ENCODE measurements at places on chromosomes 1 and 21.

DNA sequence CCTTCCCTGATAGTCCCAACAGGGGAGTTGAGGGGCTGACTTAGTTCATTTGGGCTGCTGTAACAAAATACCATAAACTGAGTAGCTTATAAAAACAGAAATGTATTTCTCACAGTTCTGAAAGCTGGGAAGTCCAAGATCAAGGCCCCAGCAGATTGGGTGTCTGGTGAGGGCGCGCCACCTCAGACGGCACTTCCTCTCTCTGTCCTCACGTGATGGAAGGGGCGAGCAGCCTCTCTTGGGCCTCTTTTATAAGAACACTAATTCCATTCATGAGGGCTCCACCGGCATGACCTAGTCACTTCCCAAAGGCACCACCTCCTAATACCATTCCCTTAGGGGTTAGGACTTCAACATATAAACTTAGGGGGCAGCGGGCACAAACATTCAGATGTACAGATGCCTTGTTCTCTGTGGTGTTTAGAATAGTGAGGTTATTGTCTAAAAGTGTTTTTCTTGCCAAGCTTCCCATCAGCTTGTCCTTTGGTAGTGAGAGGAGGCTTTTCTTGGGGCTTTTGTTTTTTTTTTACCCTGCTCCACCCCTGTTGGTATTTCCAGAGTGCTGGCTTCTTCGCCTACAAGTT, 20.3 kb downstream of the NIPAL3 start:
- DNase-seq, result no peak

- no peak for DNase-seq
Measured at GRCh38 chr1:7172804-7173203, 387.6 kb downstream of the CAMTA1 start.

DNA sequence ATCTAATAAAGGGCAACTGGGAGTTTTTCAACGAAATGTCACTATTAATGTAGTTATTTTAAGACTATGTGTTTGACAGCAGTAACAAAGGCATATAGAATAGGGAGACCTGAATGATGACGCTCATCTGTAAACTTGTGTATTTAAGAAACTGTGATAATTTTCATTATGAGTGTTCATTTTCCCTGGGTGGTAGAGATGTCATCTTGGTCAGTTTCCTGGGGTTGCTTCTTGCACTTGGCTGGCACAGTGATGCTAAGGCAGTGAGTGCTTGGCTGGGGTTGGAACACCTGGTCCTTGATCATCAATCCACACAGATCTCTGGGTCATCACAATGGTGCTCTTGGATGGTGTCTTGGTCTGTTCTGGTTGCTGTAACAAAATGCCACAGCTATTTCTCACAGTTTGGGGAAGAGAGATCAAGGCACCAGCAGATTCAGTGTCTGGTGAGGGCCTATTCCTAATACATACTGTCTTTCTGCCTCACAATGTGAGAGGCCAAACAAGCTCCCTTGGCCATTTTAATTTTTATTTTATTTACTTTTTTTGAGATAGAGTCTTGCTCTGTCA, 7.9 kb upstream of the SMYD2 start:
- DNase-seq, result no peak

DNA sequence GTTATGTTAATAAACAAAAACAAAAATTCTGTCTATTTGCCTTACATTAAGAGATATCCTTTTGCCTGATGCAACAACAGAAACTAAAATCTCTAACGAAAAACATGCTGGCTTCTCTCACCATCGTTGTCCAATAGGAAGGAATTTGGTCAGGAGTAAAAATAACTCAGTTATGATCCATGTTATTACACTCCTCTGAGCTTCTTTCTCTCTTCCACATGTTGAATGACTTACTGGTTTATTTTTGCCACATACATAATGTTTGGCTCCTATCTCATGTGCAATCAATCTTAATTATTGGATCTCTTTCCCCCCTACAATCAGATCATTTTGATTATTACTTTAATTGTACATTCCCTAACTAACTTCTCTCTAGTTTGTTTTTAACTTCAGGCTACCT, 688.4 kb downstream of the USP25 start:
- DNase-seq, result no peak

DNA sequence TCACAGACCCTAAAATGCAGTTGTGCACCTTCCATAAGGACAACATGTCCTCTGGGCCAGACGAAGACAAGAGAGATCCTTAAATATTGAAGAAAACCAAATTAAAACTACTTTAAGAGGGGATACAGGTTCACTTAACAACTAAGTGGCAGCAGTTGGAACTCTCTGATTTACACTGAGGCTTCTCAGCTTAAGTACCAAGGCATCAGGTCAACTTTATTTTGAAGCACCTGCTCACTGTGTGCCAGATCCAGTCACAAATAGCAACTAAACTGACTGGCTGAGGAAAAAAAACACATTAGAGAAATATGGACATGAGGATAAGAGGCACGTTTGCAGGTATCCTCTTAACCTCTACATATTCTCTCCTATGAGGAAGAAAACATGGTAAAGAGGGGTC, 33.2 kb downstream of the SLC35D1 start:
- DNase-seq, result no peak

GRCh38 chr1:29586991-29587745, 350.8 kb downstream of the PTPRU start:
- DNase-seq, result no peak

DNA sequence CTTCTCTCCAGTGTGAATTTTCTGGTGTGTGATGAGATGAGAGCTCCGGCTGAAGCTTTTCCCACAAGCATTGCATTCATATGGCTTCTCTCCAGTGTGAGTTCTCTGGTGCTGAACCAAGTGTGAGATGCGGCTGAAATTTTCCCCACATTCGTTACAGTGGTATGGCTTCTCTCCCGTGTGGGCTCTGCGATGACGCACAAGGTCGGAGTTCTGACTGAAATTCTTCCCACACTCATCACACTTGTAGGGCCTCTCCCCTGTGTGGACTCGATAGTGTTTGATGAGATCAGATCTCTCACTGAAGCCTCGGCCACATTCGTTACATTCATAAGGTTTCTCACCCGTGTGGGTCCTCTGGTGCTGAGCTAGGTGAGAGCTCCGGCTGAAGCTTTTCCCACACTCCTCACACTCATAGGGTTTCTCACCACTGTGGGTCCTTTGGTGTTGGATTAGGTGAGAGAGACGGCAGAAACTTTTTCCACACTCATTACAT, 7.4 kb downstream of the ZNF436 start:
- no peak for DNase-seq

DNA sequence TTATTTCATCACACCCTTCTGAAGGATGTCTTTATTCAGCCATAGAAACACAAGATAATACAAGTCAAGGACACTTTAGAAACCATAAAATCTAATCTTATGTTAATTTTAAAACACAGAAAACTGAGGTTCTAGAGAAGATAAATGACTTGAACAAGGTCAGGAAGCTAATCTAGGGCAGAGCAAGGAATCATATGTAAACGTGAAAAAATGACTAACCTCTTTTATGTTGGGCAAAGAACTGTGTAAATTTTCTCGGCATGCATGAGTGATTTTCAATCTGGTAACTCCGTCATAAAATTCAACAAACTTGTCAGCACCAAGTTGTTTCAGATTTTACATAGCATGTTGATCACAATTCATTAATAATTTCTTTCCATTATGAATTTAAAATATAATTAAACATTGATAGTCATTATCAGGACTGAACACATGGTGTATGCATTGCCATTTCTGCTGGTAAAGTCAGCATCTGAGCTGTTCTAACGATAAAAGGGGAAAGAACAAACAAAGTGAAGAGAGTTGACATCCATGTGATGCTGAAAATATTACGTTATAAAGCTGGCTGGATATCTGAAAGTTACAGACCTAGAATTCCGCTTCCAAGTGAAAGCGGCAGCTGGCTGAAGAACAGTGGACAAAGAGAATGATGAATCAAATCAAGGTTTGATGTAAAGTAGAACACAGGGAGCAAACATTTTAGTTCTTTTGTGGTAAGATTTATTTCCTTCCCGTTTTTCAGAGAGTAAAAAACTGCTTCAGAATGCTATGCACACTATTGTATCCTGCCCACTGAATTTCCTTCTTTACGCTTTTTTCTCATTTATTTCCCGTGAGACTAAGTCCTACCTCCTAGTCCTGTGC, 1037.4 kb upstream of the TMPRSS15 start:
- DNase-seq, result no peak

GRCh38 chr1:101924700-101925099, 72.0 kb downstream of the OLFM3 start:
- no peak for DNase-seq

DNA sequence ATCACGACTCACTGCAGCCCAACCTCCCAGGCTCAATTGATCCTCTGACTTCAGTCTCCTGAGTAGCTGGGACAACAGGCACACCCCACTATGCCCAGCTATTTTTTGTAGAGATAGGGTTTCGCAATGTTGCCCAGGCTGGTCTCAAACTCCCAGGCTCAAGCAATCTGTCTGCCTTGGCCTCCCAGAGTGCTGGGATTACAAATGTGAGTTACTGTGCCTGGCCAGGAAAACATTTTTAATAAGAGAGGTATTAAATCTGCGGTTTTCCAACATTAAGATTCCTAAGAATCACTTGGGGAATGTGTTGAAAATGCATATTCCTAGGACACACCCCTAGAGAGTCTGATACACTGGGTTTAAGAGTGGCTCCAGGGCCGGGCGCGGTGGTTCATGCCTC, 8.7 kb downstream of the CSF1 start:
- DNase-seq, result no peak

DNA sequence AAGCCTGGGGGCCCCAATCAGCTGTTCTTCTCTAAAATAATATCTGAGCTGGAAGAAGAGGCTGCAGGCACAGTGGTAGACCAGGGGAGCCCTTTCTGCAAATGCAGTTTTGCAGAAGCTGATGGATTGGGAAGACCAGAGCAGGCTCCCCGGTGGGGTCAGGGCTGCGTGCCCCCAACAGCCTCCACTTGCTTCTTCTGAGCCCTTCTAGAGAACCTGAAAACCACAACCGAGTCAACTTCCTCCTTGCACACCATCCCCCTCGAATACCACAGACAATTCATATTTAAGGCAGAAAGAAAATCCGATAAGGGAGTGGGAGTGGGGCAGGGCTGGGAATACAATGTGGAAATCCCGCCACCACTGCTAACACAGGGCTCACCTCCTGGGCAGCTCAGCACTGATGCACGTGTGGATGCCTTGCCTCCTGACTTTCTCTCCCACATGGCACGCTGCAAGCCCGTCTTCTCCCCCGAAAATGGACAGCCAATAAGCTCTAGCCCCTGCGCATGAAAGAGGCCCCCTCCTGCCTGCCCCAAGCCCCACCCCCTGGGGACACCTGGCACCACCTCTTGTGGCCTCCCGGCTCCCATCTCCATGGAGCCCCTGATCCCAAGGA, 25.4 kb upstream of the ALDH4A1 start:
- no peak for DNase-seq

DNA sequence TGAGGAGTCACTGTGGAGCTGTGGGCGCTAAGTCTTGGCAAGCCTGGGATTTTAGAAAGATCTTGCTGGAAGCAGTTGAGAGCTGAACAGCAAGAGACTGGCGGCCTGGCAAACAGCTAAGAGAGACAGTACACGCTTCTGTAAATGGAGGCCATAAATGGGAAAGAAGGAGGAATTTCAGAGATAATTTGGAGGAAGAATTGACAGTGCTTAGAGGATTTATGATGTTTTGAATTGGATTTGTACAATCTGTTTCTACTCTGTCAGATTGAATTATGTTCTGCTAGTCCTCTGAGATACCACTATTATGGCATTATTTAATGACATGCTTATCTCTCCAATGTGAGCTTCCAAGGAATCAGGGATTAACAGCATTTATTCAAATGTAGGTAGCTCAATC, 50.1 kb downstream of the ABCA4 start:
- DNase-seq, result no peak

DNA sequence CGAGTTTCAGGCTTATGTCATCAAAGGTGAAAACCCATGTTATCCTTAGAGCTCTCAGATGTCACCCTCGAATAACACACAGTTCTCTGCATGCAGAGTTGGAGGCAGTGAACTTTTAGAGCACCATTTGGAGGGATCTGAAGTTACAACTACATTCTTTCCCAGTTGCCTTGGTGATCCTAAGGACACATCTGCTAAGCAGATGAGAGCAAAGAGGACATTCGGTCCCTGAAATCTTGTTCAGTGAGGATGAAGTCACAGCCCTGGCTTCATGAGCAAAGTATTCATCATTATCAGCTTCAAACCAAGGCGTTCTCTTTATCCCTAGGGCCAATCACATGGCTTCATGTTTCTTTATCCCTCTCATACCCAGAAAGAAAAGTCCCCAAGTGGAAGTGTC, 23.1 kb upstream of the MCOLN2 start:
- DNase-seq, result no peak

DNA sequence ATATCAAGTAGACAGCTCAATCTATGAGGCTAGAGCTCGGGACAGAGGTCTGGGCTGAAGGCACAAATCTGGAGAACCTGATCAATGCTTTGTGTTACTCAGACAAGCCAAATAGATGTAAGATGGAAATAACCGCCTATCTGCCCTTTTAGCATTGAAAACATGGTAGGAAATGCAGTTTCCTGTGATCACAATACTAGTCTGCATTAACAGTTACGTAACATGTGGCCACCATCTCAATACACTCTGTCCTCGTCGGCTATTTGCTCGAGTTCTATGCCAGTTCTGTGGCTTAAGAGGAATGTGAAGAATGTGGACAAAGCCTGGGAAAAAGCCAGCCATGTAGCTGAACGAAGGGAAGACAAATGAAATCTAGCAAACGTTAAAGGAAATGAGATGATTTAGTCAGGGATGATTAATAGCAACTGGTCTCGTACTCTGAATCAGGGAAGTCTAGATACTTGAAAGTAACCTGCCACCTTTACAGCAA, 73.3 kb downstream of the HSF2BP start:
- DNase-seq, result peak; percentile 88

DNA sequence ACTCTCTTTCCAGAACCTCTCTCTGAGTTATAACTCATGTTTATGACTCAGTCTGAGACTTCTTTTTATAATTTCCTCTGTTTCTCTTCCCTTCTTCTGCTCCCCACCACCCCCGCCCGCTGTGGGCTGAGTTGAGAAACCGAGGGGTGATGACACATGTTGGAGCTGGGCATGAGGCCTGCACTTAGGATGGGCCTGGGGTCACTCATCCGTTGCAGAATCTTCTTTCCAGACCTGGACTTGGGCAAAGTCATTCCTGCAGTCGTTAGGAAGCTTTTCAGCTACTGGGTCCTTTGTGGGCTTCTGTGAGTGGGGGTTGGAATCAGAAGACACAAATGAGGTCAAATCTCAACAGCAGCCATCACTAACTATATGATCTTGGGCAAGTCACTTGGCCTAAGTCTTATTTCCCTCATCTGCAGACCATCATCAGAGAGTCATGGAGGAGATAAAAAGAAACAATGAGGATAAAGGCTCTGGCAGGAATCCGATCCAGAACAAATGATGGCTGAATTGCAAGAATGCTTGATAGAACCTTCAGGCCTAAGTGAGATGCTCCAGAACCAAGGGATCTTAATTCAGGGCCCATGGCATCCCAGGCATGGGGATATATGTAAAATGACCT, 53.4 kb downstream of the RPS6KA1 start:
- DNase-seq, result no peak

GRCh38 chr1:204266504-204267034, 52.8 kb upstream of the GOLT1A start:
- peak; percentile 83 for DNase-seq

Measured in Caco-2 (cell line).